ENCODE measurements at places on chromosomes 7 and 10.
A peak's percentile ranks its signal among the peaks of the same experiment; 100 is the strongest.

DNA sequence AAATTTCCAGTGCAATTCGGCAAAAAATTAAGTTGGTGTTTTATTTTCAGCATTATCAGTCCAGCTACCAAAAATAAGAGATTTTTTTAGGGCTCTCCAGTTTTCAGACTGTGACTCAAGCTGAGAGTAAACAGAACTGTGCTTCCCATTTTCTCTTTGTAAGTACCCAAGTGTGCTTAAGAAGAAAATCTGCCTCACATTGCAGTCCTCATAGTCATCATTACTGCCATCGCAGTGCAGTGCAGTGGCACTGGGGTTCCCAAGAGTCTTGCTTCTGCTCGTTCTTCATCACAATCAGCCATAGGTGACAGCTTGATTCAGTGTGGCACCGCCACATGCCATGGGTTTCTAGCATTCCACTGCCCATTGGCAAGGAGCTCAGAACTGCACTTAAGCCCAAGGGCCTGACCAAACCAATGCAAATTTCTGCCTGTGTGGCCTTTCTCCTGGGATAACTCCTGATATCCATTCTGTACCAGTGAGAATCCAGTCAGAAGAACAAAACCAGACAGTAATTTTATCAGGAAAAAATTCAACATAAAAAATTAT lies 25.6 kb upstream of the ERCC6 start:
- DNase-seq, result no peak

DNA sequence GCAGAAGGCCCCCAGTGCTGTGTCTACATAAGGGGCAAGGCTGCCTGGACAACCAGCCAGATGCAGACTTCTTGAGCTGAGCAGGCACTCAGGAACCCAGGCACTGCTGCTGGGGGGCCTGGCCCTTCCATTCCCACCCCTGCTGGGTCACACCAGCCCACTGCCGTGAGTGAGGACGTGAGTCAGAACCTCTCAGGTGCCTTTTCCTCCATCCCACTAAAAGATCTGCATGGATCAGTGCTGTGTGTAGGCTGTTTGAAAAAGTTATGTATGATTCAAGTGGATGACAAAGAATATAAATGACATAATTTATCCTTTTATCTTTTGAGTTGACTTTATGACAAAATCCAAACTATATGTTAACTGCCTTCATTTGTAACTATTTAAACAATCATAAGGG lies 499.3 kb downstream of the INHBA start:
- DNase-seq, result no peak

DNA sequence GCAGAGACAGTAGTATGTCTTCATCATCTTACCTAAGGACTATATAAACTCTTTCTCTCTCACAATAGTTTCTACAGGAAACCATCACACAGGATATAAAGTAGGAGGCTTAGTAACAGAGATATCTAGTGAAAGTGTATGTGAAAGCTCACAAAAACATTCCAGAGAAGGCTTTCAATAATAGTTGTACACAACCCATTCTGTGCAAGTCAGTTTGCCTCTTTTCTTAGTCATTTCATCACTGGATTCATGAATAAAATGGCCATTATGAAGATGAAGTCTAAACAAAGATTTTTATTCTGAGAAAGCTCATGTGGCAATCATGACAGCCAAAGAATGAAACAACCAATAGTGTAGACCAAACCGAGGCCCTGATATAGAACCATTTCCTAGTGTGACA lies 178.8 kb downstream of the GNAT3 start:
- no peak for DNase-seq

GRCh38 chr10:130817046-130817624 lies 494.4 kb downstream of the TCERG1L start:
- no peak for DNase-seq

DNA sequence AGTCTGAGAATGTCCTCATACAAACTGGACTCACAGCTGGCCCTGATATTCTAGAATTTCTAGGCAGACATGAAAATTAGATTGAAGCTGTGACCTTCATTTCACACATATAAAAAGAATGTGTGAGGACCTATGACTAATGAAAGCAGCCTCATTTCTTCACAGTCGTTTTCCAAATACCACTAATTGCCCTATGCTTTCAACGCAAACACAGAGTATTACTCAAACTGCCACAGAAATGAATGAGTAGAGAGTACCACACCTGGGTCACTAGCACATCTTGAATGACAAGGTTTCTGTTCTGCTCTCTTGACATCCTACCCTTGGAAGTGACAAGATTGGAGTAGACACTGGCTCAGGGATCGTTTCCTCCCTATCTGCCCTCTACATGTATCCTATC lies 142.4 kb downstream of the C1GALT1 start:
- no peak for DNase-seq

- no peak for DNase-seq
These were observed 98.0 kb upstream of the GATA3 start for GRCh38 chr10:7956508-7956907.

- DNase-seq, result no peak
These were observed 143.7 kb downstream of the PTPN20 start for GRCh38 chr10:47054974-47055373.

GRCh38 chr7:121562259-121562658 lies 166.2 kb upstream of the FAM3C start:
- DNase-seq, result no peak

- DNase-seq, result no peak
These were observed 722.6 kb downstream of the GRID1 start for GRCh38 chr10:85643845-85644525.

DNA sequence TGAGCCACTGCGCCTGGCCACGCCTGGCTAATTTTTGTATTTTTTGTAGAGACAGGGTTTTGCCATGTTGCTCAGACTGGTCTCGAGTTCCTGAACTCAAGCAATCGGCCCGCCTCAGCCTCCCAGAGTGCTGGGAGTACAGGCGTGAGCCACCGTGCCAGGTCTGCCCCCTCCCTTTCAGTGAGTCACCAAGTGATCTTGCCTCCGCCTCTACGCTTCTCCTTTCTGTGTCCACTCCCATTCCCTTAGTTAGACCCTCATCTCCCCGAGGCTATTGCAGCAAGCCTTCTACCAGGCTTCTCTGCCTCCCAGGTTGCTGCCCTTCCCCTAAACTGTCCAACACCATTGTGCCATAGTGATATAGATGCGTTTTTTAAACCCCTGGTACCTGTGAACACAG lies 32.9 kb downstream of the CDC123 start:
- DNase-seq, result no peak

- DNase-seq, result no peak
These were observed 19.2 kb upstream of the OR6B1 start for GRCh38 chr7:143980746-143981510.

DNA sequence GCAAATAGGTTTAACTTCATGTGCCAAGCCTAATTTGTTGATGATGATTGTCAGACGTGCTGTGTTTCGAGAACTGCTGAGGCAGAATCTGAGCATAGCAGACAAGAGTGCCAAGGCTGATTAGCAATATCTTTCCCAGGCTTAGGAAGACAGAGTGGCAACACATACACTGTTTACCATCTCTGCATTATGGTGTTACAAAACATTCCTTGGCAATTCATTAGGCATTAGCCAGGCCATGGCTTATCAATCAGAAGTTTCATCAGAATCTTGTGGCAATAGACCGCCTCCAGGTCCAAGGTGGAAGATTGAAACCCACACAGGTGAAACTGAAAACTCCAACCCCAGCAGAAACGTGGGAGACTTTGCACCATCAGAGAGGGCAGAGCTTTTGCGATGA lies 148.5 kb downstream of the AOAH start:
- no peak for DNase-seq

GRCh38 chr7:157925383-157925875 lies 588.6 kb downstream of the DNAJB6 start:
- DNase-seq, result no peak

DNA sequence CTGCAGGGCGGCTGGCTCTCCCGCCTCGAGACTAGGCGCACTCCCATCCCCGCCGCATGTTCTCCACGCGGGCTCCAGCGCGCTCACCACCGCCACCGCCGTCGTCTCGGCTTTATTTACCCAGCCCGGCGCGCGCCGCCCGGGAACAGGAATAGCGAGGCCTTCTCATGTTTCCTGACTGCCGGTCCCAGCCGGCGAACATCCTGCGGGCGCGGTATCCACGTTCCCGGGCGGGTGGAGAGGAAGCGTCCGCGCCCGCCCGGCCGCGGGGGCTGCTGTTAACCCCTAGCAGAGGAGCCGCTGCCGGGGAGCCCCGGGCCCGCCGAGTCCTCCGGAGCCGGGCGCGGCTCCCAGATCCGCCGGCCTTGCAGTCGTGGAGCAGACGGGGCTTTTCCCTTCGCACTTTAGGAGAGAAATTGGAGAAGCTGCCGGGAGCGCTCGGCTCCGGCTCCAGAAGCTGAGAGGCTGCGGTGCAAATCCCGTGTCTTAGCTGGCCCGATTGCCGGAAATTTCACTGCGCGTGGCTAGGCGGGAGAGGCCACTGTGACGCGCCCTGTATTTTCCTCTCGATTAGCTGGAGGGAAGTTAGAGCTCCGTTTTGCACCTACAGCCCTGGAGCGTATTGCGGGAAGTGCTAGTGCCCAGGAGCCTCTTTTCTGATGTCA lies at the start of gene MKX:
Gene MKX, minus strand, starts transcription at position 88 of the 665 bp plus-strand sequence. CDS start 2,404 bp downstream, outside the sequence.
- no peak for DNase-seq

- no peak for DNase-seq
These were observed 37.3 kb upstream of the CCNY start for GRCh38 chr10:35299016-35299415.

DNA sequence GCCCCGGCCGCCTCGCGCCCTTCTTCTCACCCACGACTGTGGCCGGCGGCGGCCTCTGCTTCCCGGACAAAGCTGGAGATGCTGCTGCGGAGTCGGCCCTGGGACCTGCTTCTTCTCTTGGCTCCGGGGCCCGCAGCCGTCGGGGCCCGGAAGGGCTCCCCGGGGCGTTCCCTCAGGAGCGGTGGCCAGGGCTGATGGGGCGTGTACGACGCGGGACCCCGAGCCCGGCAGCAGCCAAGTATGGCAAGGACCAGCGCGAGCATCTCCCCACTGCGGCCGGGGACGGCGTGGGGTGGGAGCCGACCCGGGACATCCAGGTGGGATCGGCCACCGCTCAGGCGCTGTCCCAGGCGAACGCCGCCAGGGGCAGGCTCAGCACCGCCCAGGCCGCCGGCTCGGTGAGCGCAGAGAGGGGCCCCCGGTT lies 27.6 kb upstream of the BMS1 start:
- DNase-seq, result no peak

DNA sequence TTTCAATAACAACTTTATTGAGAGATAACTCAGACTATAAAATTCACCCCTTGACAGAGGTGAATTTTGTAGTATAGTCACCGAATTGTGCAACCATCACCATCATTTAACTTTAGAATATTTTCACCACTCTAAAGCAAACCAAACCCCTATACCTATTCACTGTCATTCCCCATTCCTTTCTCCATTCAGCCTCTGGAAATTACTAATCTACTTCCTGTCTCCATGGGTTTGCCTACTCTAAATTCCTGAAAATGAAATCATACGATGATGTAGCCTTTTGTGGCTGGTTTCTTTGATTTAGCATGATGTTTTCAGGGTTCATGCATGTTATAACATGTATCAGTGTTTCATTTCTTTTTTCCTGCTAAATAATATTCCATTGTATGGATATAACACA lies 15.6 kb upstream of the LMTK2 start:
- DNase-seq, result no peak

DNA sequence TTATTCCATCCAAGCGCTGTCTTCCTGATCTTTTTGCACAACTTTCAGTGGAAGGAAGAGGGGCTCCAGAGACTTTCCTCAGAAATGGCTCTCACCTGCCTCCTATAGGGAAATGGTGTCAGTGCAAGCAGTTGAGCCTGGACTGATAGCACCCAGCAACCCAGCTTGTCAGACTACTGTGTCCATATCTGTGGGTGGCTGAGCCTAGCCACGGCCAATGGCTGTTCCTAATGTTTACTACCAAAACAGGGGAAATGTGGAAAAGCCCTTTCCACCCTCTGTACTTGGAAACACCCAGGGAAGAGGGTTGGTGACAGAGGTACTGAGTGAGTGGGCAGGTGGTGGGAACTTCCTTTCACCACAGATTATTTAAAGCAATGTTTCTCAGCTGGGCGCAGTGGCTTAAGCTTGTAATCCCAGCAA lies 4.3 kb upstream of the YKT6 start:
- peak; percentile 40 for DNase-seq

DNA sequence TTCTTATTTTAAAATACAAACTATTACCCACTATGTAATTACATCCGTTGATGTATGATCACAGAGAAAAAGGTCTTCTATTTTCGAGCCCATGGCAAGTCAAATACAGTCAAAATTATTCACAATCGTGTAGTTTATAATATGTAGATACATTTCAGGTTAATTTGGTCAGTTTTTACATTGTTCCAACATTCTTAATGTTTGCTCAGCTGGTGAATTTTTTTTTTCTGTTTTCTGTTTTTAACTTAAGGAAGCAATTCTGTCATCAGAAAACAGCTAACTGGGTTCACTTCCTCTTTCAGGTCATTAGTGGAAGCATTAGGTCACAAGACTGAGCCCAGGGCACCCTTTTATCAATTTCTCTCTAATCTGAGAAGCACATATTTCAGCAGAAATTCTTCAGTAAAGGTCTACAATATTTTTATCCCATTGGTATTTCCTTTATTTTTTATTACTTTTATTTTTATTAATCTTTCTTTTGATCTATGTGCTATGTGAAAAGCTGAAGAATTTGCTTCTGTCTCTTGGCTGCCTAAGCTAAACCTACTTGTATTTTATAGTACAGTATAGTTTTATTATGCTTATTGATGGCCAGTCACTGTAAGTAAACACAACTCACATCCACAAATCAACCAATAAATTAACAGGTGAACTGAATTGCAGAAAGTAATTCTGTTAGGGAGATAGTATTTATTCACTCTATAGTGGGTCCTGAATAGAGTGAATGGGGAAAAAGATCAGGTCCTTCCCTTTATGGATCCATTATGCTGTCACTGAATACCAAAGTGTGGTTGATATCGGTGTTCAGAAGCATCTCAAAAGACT lies 84.6 kb downstream of the ICA1 start:
- DNase-seq, result no peak

DNA sequence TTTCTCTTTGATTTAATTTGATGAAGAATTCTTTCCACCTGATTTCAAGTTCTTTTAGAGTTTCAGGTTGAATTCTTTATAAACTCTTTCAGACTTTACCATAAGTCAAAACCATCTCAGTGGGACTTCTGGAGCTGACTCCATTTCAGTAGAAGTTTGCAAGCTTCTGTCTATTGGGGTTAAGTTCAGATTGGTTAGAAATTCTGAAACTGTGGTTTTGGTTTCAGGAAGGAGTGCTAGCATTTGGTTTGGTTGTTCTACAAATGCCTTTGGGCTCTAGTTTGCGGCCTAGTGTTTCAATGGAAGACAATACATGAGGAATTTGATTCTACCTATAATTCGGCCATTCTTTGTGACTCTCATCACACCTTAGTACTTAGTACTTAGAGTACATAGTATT lies 176.8 kb upstream of the RHOBTB1 start:
- DNase-seq, result no peak

DNA sequence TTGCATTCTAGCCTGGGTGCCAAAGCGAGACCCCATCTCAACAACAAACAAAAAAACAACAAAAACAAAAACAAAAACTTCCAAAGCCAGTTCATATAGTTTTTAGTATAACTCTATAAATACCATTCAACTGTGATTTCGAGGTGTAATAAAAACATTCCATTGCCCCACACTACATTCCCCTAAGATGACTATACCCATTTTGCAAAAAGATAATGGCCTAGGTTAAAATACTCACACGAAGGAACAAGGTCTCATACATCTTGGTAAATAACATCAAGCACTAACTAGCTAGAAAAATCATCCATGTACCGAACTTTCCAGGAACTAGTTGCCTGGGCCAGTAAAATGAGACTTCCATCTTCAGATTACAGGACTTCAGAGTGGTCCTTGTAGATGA lies 55.4 kb downstream of the GLI3 start:
- no peak for DNase-seq

- no peak for DNase-seq
These were observed 1569.8 kb downstream of the REEP3 start for GRCh38 chr10:65090991-65091390.
